ENCODE measurements at places on chromosomes 6 and 20.

DNA sequence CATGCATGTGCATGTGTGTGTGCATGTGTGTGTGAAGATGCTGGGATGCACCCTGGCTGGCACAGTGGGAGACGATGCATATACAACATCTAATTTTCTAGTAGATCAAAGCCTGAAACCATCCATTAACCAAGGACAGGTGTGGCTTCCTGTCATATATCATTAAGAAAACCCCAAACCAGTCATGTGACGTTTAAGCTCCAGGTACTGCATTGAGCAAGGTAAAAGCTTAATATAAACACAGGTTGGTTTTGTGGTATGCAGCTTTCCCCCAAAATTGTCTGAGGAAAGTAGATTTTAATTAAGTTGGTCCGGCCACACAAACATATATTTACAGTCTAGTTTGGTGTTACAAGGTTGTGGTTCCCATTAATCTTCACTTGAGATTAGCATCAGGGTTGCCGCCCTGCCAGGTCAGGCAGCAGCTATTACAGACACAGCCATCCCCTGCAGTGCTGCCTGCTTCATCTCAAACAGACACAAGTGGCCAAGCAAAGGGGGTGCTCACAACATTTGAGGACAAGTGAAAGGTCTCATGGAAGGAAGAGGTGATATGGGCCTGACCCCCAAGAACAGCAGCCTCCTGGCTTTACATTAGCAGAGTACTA, 48.6 kb upstream of the NAA20 start:
- DNase-seq = no peak

DNA sequence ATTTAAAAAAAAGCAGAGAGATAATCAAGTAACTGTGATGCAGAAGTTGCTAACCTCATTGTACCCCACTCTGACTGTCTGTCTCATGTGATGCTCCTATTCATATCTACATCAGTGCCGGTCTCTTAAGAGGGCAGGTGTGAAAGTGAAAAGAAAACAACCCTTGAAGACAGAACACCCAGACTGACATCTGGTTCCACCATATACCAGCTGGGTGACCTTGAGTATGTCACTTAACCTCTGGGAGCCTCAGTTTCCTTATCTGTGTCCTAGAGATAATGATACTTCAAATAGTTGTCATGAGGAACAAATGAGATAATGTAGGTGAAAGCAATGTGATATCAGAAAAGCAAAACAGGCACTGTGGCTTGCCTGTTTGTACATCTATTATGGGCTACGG, 426.8 kb upstream of the SOX4 start:
- DNase-seq = no peak

DNA sequence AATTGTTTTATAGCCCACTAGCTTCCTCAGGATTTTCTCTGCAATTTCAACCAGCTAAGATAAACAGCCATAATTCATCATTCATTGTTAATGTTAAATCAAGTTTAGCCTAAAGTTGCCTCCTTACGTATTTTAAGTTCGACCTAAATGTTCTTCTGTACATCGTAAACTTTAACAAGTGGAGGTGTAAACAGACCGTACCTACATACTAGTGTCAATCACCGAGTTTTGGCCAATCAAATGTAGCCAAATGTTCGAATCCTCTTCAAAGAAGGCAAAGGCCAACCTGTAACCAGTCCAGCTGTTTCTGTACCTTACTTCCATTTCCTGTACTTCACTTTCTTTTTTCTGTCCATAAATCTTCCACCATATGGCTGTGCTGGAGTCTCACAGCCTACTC, 13.5 kb downstream of the MBOAT1 start:
- DNase-seq = no peak

DNA sequence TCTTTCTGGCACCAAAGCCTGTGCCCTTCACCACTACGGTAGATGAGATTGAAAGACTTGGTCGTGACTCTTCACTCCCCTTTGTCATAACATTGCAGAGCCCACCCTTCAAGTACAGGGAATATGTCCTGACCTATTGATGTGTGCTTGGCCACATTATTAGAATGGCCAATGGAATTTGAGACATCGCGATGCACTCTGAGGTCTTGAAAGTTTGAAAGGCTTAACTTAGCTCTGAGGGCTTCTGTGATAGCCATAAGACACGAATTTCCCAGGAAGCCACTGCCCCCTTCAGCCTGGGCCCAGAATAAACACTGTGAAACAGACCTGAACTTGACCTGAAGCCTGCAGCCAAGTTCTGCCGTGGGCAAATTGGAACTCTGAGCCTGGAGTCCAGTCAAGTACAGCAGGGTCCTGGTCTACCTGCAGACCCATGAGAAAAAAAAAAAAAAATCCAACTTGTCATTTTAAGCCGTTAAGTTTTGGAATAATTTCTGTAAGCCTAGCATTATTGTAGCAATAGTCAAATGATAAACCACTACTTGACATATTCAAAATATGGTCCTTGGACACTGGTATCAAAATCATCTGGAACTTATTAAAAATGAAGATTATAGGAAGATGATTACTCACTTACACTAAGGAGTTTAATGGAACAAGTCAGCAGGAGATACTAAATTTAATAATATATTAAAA, 36.9 kb upstream of the TRAF3IP2 start:
- DNase-seq = no peak

DNA sequence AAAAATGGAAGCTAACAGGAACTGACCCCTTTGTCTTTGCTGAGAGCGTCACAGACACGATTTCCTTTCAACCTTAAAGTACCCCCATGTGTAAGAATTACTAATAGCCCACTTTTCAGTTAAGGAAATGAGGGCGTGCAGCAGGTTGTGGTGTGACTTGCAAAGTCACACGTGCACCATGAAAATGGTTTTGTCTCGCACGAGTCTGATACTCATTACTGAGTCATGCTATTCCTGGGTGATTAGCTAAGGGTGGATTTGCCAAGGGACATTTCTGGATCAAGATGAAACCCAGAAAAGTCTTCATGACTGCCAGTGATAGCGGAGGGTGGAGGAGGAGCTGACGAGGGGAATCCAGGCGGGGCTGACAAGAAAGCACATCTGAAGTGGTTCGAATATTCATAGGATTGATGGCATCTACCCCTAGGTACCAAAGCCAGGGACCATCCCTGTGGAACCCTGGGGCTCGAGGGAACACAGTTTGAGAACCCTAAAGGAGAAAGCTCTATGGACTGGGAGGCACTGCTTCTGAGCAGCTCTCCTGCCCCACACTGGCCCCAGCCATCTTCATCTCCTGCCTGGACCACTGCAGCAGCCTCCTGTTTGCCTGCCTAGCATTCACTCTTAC, 12.1 kb upstream of the NFATC2 start:
- no peak for DNase-seq

DNA sequence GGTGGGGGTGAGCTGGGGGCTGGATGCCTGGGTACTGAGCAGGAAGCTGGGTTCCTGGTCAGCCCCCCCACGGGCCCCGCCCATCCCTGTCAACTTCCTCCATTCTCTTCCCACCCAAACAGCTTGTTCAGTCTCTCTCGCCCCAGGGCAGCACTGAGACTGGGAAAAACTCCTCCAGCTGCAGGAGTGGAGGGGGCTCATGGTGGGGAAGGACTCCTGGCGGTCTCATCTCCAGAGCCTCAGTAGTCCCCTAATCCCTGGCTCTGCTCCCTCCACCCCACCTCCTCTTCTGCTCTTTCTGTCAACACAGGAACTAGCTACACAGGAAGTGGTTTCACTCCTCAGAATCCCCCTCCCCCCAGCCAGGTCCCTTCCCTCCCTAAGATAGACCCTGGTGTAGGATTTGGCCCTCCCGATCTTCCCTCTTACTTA, at the start of gene GPSM3:
TSS of gene GPSM3 (minus strand) at position 36 of the 432 bp plus-strand sequence. CDS start 130 bp downstream, outside the sequence.
- DNase-seq = no peak

DNA sequence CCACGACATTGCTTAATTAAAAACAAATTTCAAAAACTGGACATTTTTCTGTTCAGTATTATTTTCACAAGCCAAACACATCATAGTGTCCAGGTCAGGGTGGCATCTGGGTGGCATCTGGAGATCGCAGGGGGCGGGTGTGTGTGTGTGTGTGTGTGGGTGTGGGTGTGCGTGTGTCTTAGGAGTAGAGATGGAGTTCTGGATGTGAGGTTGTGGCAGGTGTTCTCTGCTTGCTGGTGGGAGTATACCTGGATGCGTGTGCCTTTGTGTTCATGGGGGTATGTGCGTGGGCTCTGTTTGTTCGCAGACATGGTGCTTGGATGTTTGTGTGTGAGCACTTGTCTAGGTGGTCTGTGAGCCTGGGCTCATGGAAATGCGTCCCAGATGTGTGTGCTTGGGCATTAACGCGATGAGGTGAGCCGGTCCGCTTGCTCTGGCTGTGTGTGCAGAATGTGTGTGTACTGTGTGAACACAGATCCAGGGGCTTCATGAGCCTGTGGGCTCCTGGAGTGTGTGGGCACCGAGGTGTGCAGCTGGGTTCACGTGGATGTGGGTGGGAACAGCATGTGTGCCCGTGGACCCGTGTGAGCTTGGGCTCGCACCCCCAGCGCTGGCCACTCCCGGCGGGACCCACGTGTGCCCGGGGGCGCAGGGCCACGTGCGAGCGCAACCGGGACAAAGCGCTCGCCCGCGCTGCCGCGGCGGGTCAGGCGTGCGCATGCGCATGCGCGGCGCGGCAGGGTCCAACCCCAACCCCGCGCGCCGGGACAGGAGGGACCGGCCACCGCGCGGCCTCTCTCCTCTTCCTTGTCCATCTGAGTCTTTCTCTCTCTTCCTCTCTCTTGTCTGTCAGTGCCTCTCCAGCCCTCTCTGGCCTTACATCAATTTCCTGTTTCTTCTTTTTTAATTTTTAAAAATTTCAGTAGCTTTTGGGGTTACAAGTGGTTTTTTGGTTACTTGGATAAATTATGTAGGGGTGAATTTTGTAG, 60.4 kb downstream of the SRC start:
- DNase-seq = peak; percentile 27

- no peak for DNase-seq
These were observed 29.5 kb upstream of the LYRM2 start for GRCh38 chr6:89667872-89668556.

GRCh38 chr20:44495802-44496481, 20.3 kb downstream of the TTPAL start:
- no peak for DNase-seq

GRCh38 chr6:143877584-143878271, 13.5 kb downstream of the ZC2HC1B start:
- DNase-seq = no peak

DNA sequence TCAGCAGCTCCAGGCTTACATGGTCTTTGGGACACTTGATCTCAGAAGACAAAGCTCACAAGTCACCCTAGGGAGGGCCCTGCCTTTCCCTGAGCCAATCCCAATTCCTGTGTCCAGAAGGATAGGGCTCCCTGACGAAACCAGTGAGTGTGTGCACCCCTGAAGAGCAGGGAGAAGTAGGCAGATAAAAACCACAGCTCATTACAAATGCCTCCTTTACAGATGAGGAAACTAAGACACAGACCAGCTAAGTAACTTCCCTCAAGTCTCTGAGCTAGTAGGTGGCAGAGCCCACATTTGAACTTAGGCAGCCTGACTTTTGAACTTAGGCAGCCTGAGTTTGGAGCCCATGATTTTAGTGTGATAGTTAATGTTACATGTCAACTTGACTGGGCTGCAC, 6.7 kb upstream of the ZFAND3 start:
- DNase-seq = no peak

DNA sequence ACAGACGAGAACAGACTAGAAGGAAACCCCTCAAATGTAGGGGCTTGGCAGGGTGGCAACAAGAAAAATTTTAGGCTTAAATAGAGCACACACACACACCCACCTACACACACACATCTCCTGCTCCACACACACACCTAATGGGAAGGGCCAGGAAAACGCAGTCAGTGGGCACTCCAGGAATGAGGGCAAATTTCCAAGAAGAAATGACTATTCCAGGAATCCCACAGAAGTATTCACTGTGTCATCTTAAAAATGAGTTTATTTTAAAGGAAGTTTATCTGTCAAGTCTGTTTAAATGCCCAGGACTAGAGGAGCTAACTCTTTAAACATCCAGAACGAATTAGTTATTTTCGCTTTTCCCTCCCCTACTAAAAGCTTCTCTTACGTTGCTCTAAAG, 13.0 kb downstream of the ALDH8A1 start:
- no peak for DNase-seq

GRCh38 chr6:50655848-50656453, 57.4 kb upstream of the TFAP2D start:
- no peak for DNase-seq

GRCh38 chr6:87375315-87375714, 30.7 kb downstream of the C6orf163 start:
- no peak for DNase-seq

DNA sequence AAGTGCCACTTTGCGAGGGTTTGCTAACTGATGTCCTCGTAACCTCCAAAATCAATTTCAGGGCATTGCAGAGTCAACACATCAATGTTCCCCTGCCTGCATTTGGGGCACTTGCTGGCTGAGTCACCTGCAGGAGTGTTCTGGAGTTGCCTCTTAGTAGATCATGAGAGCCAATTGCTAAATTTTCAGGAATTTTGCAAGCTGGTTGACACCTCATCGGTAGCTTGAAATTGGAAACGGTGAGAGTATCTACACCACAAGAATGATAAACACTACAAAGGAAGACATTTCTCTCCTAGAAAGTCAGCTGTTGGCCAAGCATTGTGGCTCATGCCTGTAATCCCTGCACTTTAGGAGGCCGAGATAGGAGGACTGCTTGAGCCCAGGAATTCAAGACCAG, 10.8 kb upstream of the BFSP1 start:
- DNase-seq = no peak

DNA sequence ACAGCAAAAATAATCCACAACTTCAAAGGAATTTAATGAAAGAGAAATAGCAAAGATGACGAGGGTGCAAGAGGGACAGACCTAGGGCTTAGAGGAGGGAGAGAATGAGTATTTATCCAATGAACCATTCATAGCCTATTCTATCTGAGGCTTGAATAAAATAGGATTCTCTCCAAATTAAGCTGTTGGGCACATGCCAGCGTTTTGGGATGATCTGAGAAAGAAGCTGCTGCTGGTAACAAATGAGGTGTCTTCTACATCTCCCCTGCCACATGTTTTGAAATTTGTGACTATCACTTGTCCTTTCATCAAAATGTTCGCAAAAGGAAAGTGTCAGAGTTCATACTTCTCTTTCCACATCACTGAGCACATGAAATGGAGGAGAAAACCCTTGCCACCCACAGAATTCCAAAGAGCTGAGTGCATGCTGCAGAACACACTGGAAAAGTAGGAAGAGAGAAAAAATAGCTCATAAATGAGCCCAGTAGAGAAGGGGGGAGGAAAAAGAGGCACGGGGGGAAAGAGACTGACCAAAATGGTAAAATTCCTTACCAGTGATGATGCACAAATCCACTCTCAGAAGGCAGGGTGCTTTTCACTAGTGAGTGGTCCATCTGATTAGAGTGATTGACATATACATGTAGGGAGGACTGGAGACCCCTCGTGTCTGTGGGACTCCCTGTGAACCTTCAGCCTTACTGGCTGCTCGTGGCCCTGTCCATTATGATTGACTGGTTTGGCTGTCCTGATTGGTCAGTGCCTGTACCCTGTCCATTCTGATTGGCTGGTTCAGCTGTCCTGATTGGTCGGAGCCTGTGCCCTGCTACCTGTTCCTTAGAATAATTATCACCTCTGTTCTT, 180.5 kb downstream of the OGFRL1 start:
- no peak for DNase-seq

- no peak for DNase-seq
These were observed 73.0 kb downstream of the SASH1 start for GRCh38 chr6:148415511-148416260.
